Karpas-422 (cell line): ENCODE measurements at places on chromosomes 3 and 15. TPM values are rescaled to one million over a fixed set of nuclear protein-coding genes. Genes with fewer than 3 reads are reported as not detected.

CNTN4 gene
- 0.18 and 0.19 TPM in 2 replicates for total RNA-seq

AMT gene
- 2.4 and 5.9 TPM in 2 replicates for total RNA-seq

GABRR3 gene
- total RNA-seq: not detected in 2 replicates

ZNF197 gene
- total RNA-seq: 11.7 and 12.5 TPM in 2 replicates

LRRC3B gene
- not detected in 2 replicates for total RNA-seq

NTRK3 gene
- 0.04 and 0.11 TPM in 2 replicates for total RNA-seq

ALCAM gene
- total RNA-seq: 5.8 and 16.4 TPM in 2 replicates

TPRG1 gene
- 2.5 TPM in 1 of 2 replicates, not detected in the other for total RNA-seq

HIGD2B gene
- total RNA-seq: 0.51 TPM in 1 of 2 replicates, not detected in the other

PAQR9 gene
- total RNA-seq: not detected in 2 replicates

LXN gene
- 7.8 and 12.1 TPM in 2 replicates for total RNA-seq

GPR87 gene
- not detected in 2 replicates for total RNA-seq

MST1 gene
- total RNA-seq: 19.8 and 25.6 TPM in 2 replicates

GUCA1C gene
- not detected in 2 replicates for total RNA-seq

FBXL22 gene
- total RNA-seq: 0.15 TPM in 1 of 2 replicates, not detected in the other

TMCO5A gene
- not detected in 2 replicates for total RNA-seq

ROPN1 gene
- total RNA-seq: not detected in 2 replicates

EPHA3 gene
- total RNA-seq: not detected in 2 replicates

SLC12A8 gene
- 156 and 183 TPM in 2 replicates for total RNA-seq

MST1R gene
- total RNA-seq: not detected in 2 replicates

CPA3 gene
- total RNA-seq: not detected in 2 replicates

TOPBP1 gene
- total RNA-seq: 93.9 and 170 TPM in 2 replicates

GPR171 gene
- total RNA-seq: not detected in 2 replicates

GOLGA6L24 gene
- total RNA-seq: not detected in 2 replicates

UMPS gene
- total RNA-seq: 17.4 and 30.2 TPM in 2 replicates
